ENCODE measurements at places on chromosomes 6 and 20.

DNA sequence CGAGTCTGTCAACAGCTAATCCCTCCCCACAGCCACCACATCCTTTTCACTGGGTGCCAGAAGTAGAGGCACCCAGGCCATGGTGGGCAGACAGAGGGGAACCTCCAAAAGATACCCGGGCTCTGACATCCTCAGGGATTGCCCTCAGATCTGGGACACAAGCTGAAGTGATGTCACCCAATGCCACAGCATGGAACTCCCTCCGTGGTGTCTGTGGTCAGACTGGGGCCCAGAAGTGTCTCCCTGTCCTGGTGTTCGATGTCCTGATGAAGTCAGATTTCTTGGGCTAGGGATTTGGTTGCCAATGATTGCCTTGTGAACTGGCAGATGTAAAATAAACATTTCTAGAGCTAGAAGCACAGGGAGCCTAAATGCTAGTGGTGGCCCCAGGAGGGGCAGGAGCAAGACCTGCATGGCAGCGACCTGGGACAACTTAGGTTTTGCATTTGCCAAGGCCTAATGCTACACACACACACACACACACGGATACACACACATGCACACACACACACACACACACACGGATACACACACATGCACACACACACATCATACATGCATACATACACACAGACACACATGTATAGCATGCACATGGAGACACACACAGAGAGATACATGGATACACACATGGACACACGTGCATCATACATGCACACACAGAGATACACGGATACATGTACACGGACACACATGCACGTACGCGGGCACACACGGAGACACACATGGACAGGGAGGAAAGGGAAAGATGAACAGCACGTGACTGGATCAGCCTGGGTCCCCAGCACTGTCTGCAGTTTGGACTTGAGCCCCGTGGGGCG lies 221.0 kb downstream of the NFATC2 start:
- no peak for DNase-seq

- DNase-seq: no peak
Measured at GRCh38 chr6:138285800-138286199, 67.5 kb upstream of the PBOV1 start.

- no peak for DNase-seq
Measured at GRCh38 chr20:53750827-53751619, 157.4 kb upstream of the ZNF217 start.

GRCh38 chr20:45095805-45096238 lies 5.1 kb downstream of the KCNS1 start:
- peak; percentile 38 for DNase-seq

- no peak for DNase-seq
Measured at GRCh38 chr20:62463651-62464424, 12.0 kb downstream of the GATA5 start.

DNA sequence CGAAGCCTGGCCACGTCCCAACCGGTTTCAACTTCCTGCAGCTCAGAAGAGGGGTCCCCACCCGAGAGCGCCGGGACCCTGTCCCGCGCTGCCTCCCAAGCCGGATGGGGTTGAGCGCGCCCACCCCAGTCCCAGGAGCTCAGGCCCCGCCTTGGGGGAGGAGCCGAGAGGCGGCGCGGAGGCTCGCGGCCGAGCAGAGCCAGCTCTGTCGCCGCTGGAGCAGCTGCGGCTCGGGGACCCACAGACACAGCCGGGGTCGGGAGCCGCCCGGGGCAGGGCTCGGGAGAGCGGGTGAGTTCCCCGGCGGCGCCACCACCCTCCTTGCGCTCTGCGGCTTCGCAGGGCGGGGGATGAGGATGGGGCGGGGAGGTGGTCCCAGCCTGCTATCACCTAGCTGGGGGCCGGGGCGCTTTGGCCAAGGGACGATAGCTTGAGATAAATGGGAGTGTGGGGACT lies at the start of gene PPP1R16B:
Gene PPP1R16B (plus strand): TSS at position 196 of the 456 bp plus-strand sequence. CDS start 30,229 bp downstream, outside the sequence.
- DNase-seq: peak; percentile 33

- DNase-seq: no peak
Measured at GRCh38 chr6:133277900-133278545, 36.9 kb downstream of the EYA4 start.

GRCh38 chr20:59792300-59792699 lies 141.1 kb downstream of the SYCP2 start:
- no peak for DNase-seq

DNA sequence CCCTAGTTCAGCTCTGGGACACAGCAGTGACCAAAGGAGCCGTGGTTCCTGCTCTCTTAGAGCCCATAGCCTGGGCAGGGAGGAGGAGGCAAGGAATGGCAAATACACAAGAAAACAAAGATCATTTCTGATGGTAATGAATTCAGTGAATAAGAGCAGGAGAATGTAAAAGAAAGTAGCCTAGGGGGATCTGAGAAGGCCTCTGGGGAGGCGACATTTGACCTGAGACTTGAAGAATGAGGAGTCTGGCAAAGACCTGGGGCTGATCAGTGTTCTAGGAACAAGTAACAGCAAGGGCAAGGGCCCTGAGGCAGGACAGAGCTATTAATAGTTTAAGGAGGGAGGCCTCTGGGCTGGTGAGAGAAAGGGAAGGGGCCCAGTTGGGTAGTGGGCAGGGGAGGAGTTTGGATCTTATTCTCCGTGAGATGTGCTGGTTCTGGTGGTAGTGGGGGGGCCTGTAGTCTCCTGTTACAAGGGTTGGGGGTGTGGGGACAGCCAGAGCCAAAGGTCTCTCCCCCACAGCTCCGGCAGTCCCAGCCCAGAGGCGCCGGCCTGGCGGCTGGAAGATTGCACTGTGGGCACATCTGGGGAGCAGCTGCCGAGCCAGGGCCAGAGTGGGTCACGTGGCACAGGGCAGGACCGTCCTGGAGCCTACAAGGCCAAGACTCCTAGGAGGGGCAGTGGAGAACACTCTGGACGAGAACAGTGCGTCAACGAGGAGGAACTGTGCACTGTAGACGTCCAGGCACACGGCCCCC lies 9.3 kb upstream of the ID1 start:
- DNase-seq: peak; percentile 97

GRCh38 chr6:155313602-155314091 lies 637 bp downstream of the TFB1M start:
- peak; percentile 62 for DNase-seq

DNA sequence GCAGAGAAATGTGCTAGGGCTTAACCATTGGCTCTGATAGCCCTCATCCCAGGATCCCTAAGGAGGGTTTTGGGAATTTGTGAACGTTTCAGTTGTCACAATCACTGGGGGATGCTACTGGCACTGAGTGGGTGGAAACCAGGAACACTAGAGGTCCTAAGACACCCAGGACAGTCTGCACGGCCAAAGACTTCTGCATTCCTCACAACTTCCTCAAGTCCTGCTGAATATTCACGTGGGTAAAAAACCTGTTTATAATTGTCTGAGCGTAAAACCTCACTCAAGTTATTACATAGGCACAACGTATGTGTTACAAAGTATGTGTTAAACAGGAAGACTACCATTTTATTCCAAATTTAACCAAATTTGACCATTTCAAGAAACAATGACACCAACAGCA lies 52.4 kb downstream of the GMDS start:
- DNase-seq: no peak

GRCh38 chr20:24305371-24305770 lies 164.1 kb upstream of the SYNDIG1 start:
- no peak for DNase-seq

DNA sequence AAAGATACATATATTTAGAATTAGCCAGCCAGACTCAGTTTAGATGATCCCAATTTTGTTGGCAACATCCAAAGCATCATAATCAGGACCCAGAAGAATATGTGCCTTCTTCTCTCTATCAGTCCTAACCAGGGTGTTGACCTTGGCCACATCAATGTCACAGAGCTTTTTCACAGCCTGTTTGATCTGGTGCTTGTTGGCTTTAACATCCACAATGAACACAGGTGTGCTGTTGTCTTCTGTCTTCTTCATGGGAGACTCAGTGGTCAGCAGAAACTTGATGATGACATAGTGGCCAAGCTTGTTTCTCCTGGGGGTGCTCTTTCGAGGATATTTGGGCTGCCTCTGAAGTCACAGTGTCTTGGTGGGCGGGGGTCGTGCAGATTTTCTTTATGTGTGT lies 84.9 kb downstream of the MKKS start:
- DNase-seq: no peak

GRCh38 chr20:35669221-35669620 lies 4.5 kb upstream of the CPNE1 start:
- no peak for DNase-seq

DNA sequence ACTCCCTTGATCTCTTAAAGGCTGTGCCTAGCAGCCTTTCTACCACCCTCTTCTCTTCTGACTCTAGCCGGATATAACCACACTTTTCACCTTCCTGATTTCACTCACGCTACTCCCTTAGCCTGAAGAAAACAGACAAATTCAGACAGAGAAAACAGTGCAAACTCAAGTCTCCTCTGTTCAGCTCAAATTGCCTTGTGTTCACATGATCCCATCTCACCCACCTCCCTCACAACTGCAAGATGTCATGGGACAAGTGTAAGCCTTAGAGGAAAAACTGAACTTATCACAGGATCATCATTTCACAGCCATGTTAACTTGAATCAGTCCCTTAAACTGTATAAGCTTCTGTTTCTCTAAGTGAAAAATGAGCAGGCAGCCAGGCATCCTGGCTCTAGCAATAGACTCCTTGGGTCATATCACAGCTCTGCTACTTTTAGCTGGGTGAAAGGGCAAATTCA lies 66.5 kb upstream of the TENT5A start:
- DNase-seq: no peak

GRCh38 chr6:16731478-16732051 lies 29.7 kb downstream of the ATXN1 start:
- DNase-seq: no peak

DNA sequence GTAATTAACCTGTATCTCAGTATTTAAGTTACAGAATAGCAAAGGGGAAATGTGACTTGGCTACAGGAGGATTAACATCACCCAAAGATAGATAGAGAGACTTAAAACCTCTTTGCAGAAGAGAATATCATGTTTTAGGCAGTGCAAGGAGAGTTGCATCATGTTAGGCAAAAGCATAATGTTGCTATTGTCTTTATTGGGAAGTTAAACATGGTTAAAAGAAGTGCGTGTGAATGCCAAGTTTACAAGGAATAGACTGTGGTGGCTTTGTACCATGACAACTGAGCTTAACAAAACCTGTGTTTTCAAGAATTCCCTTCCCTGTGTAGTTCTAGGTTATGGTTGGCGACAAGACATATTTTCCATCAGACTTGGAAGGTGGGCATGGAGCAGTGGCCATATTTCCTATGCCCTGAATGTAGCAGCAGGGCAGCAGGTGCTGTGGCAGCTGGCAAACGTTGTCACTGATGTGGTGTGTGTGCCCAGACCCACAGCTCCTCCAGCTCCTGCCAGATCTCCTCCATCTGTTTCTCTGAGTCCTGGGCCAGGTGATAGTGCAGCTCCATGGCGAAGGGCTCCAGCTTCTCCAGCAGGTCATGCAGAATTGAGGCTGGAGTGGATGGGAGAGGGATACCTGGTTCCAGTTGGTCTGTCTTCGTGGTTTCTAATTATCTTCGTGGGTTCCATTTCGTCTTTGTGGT lies 163.3 kb downstream of the QRSL1 start:
- no peak for DNase-seq

- DNase-seq: no peak
Measured at GRCh38 chr6:161903584-161904212, 629.8 kb upstream of the AGPAT4 start.

DNA sequence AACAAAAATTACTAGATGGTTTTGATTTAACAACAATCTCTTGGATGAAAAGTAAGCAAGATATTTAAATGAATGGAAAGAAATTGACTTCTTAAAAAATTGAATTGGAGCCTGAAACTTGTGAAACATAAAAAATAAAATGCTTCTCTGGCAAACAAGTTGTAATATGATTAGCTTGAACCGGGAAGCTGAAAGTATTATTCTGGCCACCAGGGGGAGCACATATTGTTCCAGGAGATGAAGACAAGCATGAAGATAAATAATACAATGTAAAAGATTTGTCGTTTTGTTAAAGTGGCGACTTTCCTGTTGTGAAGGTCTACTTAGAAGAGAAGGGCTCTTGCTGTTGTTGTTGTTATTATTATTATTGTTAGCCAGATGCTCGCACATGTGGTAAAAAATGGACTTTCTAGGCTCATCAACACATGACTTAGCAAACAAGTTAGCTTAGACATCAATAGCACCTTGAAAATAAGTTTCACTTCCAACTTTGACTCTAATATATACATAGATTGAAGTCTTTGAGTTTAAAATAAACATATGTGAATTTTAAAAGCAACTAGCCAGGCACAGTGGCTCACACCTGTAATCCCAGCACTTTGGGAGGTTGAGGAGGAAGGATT lies 14.2 kb downstream of the PAX1 start:
- peak; percentile 78 for DNase-seq

DNA sequence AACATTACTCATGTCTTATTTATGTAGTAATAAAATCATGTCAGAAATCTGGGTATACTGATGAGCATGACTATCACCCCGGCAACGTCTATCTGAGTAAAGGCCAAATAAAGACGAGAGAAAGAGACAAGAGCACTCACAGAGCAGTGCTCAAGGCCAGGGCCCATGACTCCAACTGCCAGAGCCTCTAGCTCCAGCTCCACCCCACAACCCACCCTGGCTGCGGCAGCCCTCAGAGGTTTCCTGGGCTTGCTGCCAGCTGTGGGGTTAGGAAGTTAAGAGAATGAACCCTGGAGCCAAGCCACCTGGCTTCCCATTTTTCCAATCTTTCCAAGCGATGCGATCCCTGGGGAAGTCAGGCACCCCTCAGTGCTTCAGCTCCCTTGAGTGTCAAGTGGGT lies 92.0 kb upstream of the PAX1 start:
- DNase-seq: no peak

- DNase-seq: no peak
Measured at GRCh38 chr6:157364705-157365104, 16.3 kb upstream of the ZDHHC14 start.

DNA sequence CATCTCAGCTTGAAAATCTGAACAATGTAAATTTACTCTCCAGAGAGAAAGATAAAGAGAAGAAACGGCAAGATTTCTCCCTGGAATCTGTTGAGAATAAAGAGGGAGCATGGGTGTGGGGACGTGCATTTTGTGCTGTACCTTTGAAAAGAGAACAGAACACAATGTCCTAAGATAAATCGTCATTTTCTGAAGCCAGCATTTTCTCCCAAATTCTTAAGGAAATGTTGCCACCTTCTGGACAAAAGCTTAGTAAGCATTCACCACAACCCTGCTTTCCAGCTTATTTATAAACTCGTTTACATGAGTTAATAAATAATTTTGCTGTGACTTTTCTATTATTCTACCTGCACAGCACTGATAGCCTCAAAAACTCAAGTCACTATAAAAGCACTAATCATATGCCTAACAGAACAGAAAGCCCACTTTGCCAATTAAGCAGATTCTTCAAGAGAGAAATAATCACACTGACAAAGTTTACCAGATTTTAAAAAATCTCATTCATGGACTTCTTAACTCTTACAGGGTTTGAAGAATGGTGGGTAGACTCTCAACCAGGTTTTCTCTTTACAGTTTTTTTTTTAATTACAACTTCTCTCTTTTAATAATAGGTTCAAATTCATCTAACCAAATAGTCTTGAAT lies 155.8 kb downstream of the MBOAT1 start:
- no peak for DNase-seq

GRCh38 chr20:16942756-16943155 lies 194.6 kb downstream of the OTOR start:
- no peak for DNase-seq

- DNase-seq: no peak
Measured at GRCh38 chr6:48505621-48506020, 394.6 kb upstream of the PTCHD4 start.

- DNase-seq: no peak
Measured at GRCh38 chr20:11582060-11582459, 335.6 kb upstream of the BTBD3 start.
